Vagina (tissue), 2 donors: ENCODE measurements at places on chromosomes 4 and X. TPM values are rescaled to one million over a fixed set of nuclear protein-coding genes. Genes with fewer than 3 reads are reported as not detected.

NAA11 gene
- not detected for total RNA-seq

TLR6 gene
- total RNA-seq: 8.3 TPM

DNA sequence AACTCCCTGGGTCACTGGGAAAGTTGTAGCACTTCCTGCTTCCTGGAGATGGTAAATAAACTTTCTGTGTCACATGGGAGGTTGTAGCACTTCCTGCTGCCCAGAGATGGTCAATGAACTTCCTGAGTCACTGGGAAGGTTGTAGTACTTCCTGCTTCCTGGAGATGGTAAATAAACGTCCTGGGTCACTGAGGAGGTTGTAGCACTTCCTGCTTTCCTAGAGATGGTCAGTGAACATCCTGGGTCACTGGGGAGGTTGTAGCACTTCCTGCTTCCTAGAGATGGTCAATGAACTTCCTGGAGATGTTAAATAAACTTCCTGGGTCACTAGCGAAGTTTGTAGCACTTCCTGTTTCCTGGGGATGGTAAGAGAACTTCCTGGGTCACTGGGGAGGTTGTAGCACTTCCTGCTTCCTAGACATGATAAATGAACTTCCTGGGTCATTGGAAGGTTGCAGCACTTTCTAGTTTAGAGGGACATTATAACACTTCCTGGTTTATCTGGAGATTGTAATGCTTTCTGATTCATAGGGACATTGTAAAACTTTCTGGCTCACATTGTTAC, 62.3 kb upstream of the CD99 start:
- DNase-seq: no peak

DNA sequence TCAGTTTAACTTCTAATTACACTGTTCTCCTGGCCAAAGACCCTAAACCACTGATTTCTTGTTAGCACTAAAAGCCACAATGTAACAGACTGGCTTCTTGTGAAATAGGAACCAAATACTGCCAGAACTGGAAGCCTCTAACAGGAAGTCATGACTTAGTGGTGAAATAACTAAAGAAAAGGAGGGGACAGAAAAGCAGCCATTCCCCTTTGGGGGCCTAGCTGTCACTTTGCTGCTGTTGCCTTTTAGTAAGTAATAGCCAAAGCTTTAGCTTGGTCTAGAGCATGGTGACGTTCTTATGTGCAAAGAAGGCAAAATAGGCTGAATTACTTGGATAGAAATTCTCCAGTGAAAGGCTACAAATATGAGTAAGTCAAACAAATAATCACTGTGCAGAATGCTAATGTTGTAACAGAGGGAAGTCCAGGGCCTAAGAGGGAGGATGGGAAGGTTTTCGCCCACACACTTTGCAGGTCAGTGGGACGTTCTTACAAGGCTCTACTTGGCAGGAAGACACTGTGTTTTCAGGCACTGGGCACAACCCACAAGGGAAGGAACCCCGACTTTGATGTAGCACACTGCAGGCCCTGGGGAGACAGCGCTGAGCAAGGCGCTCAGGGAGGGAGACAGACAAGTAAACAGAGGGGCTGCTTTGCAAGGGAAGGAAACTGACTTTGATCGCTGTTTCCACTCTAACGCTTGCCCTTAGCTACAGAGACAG, 16.7 kb downstream of the GAB3 start:
- no peak for DNase-seq

SPOCK3 gene
- total RNA-seq: 0.74 TPM

- no peak for DNase-seq
Observed at GRCh38 chr4:10098780-10099160, 17.8 kb downstream of the WDR1 start.

DNA sequence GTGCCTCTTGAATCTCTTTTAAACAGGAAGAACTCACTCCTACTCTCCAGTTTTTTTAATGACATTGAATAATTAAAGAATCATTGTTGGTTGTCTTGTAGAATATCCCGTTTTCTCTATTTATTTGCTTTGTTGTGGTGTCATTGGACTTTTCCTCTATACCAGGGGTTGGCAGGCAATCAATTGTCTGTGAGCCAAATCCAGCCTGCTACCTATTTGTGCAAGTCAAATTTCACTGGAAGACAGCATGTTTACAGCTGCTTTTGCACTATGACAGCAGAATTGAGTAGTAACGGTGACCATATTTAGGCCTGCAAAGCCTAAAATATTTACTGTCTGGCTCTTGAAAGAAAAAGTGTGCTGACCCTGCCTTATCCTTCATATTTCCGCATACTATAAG, 34.8 kb downstream of the POLA1 start:
- no peak for DNase-seq
